ENCODE measurements at places on chromosomes 1 and 21.
A peak's percentile ranks its signal among the peaks of the same experiment; 100 is the strongest.

GRCh38 chr1:77857552-77857951 lies 30.9 kb upstream of the NEXN start:
- no peak for DNase-seq

DNA sequence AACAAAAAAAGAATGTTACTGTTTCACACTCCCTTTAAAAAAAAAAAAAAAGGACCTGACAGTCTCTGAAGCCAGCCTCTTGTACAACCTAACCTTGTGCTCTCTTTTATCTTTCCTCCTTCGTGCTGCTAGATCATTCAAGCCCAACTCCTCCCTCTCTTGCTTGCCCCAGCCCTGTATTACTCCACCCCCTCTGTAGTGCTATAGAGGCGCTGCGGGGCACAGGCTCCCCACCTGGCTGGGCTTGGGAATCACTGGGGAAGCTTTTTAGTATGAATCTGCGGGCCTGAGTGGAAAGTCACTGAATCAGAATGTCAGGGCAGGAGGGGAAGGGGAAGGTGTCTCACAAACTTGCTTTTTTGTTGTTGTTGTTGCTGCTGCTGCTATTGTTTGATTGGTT lies 383.7 kb upstream of the CAMK1G start:
- DNase-seq = no peak

DNA sequence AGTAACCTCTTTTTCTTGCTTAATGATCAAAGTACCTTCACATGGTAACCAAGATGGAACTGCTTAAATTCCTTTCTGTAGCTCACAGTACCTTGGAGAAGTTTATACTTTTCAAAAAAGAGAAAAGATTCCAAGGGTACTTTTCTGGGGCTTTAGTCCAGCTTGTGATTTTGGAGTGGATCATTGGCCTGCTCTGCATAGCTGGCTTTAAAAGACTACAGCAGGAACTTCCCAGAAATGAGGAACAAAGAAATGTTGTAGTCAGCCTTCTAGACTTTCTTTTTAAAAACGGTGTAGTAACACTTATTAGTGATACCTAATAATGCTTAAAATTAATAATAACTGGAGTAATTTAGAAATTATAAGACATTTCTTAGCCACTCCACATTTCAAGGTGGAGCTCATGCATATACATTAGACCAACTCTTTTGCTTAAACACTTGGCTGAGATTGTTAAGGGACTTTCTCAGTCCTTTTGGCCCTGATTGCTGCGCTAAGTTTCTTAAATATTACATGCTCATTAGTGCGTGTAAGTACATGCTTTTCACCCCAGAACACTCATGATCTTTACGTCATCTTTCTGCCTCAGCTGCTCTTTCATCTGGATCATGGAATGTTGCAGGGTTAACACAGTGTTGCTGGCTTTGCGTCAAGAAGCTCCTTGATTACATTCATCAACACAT lies 57.3 kb downstream of the SDCCAG8 start:
- no peak for DNase-seq

GRCh38 chr1:64960731-64961130 lies 5.6 kb downstream of the JAK1 start:
- no peak for DNase-seq

DNA sequence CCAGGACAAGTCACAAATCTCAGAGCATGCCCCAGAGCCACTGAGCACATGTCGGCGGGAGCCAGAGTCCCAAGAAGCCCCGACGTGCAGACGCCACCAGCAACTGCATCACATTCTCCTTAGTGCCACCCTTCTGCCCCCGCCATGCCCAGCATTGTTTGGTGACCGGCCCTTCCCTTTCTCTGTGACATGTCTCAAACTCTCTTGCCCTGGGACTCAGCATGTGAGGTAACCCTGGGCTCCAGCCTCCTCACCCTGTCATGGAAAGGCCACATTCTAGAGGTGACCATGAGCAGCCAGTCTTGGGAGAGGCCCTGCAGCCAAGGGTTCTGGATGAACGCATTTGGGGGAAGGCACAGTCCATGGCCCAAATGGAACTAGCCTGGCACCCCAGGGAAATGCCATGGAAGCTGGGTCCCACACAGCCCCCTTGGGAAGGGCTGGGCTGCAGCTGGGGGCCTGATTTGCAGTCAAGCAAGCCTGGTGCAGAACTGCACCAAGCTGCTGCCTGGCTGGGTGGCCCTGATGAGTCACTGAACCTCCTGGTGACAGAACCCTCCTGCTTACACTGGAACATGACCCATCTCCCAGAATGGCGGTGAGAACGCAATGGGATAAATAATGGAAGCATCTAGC lies 94.4 kb downstream of the ITPKB start:
- DNase-seq = peak; percentile 63

DNA sequence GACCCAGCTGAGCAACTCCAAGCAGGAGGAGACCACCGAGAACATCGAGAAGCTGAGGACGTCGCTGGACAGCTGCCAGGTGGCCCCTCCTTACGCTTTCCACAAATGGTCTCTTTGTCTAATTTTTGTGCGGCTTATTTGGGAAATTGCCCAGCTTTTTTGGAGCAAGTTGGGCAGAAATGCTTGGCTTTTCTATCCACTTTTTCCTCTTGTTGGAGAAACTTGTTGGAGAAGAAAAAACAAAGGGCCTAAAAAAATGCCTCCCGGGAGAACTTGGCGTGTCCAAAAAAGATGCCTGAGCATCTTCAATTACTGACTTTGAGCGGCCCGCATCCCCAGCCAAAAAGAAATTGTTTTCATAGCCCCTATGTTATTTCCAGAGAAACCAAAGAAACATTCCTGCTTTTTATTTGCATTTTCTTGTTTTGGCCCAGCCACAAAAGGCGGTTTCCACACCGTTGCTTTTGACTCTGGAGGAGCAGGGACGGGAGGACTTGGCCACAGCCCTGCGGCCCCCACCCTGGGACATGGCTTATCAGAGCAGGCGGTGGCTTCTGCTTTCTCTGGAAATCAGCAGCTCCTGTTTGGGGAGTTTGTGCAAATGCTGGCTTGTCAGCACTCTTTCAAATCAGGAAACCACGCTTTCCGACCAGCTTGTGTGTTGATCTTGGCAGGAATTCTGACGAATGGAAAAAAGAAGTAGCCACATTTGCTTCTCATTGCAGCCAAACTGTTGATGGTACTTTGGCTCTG lies 81.2 kb upstream of the EFHD2 start:
- no peak for DNase-seq

DNA sequence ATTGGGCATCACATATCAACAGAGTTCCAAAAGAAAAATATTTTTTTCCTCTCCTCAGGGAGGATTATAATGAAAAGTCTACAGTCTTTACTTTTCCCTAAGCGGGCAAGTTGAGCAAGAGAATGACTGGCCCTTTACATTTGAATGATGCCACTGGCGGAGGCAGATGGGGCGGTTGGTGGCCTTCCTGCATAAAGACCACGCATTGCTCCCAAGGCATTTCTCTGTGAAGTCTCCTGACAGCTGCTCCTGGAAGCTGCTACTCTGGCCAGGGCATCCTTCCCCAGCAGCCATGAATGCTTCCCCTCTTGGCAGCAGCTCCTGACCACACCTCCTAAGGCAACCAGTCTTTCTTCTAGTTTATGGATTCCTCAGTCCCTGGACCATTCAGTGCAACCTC lies 161.1 kb upstream of the RRP15 start:
- no peak for DNase-seq

DNA sequence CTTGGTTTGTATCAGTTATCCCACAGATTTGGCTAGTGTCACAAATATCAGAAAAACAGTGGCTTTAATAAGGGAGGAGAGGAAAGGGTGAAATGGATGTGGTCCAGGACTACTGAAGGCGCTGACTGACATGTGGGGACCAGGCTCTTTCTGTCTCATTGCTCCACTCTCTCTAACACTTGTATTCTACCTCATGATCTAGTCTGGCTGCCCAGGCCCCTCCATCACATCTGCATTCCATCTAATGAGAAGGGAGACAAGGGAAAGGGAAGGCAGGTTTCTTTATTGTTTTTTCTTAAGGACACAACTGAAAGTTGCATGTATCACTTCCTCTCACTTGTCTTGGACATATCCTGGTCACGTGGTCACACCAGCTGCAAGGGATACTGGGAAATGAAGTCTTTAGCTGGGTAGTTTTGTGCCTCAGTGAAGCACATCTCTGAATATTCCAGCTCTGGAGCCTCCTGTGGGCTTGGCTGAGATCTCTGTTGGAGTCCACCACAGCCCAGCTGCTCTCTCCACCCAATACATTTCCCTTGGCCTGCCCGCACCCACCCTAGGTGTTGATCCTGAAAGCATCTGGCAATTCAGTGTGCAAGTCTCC lies 42.0 kb upstream of the PADI2 start:
- no peak for DNase-seq

DNA sequence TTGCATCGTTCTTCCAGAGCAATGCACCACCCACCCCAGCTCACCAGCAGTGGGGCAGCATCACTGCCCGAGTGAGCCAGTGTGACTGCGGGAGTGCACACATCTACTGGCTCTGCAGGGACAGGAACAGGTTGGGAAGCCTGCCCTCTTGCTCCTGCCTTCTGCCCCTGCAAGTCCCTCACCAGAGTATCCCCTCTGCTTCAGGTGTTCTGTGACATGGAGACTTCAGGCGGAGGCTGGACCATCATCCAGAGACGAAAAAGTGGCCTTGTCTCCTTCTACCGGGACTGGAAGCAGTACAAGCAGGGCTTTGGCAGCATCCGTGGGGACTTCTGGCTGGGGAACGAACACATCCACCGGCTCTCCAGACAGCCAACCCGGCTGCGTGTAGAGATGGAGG lies 4.2 kb downstream of the ANGPTL7 start:
- no peak for DNase-seq

DNA sequence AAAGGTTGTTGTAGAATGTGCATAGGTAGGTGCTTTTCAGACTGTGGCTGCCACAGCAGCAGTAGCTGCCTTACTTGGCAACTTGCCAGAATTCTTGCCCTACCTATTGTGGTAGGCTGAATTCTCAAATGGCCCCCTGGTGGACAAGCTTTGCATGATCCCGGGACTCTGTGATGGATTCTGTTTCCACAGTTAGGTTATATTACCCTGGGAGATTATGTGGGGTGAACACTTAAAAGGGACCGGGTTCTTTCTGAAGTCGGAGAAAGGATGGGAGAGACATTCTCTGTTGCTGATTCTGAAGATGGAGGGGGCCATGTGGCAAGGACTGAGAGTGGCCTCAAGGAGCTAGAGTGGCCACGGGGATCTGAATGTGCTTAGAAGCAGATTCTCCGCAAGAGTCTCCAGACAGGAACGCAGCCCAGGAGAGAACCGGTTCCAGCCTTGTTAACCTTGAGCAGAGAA lies 32.1 kb upstream of the KCNE1 start:
- DNase-seq = peak; percentile 41

DNA sequence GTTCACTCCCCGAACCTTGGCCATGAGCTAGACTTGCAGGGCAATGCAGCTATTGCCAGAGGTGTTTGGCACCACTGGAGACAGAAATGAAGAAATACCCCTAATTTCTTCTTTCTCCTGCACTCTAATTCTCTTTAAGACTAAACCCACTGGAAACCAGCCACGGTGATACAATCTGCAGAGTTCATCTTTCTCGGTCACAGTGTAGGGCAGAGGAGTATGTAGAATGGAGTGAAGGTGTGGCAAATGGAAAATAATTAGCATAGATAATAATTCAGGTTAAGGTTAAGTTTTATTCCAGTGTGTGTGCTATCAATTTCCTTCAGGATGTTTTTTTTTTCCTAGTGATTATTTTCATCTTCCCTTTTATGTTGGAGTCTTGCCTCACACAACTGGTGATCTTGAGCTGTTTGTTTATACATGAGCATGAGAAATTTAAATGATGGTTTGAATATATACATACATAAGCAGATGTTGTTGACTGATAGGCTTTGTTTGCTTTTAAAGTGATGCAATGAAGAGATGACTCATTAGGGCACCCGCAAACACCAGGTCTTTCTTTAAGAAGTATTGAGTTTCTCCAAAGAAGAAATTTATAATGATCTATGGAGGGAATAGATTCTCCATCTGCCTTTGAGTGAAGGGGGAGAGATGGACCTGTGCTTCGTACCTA lies 81.9 kb downstream of the SPATA17 start:
- no peak for DNase-seq

- DNase-seq = no peak
Measured at GRCh38 chr1:41963636-41964035, 44.9 kb upstream of the HIVEP3 start.

DNA sequence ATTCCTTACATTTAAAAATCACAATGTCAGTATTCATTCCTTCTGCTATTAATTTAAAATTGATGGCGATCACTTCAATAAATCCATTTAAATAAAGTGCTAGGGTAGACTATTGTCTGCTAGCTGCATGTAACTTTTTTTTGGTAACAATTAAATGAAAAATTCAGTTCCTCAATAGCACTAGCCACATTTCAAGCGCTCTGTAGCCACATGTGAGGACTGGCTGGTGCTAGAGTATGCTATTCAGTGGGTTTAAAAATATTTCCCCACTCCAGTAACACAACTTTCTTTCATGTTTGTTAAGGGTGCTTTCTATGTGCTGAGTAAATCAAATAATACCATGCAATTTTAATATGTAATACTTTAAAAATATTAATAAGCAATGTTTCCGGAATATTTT lies 108.2 kb downstream of the LTN1 start:
- peak; percentile 5 for DNase-seq

DNA sequence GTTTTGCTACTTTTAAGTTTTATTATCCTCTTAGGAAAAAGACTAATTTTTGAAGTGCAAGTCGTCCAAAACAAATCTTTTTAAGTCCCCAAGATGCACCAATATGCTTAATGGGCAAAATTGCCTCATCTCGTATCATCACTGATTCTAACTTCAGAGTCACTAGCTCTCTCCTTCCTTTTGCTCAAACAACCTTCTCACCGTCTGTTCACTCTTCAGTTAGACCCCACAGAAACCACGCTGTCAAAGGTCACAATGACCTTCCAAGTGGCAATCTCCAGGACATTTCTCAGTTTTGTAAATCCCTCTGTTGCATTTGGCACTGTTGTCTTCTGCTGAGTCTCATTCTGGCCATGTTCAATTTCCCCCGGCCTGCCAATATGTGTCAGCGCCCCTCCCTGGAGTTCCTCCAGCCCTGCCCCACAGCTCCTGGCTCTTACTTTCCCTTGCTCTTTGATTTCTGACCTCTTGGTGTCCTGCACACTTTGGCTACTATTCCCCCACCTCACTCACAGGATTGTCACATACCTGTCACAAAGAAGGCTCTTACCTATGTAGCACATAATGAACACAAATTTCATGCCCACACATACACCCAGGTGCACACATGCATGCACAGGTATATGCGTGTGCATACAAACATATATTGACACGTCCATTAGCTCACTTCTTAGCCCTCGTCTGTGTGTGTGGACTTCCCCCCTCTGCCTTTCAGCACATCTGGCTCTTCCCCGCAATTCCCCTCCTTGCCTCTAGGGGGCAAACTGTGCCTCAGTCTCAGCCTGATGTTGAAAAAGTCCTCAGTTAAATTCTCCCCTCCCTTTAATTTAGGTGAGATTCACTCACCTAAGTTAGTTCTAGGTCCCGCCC lies 354.0 kb upstream of the DUSP10 start:
- DNase-seq = peak; percentile 69

- DNase-seq = no peak
Measured at GRCh38 chr1:14253676-14254075, 344.8 kb upstream of the KAZN start.

GRCh38 chr1:180947499-180947885 lies 34.8 kb downstream of the KIAA1614 start:
- DNase-seq = no peak

GRCh38 chr1:63691701-63692425 lies 82.0 kb upstream of the ROR1 start:
- DNase-seq = peak; percentile 9

GRCh38 chr21:45595574-45596295 lies 47.8 kb upstream of the PCBP3 start:
- DNase-seq = no peak

All from CD4-positive, alpha-beta T cell treated with Interleukin-17A for 4 hours (primary cell).